HAP-1 (cell line): ENCODE measurements at places on chromosomes 11 and 22.

GRCh38 chr11:66349084-66349386 lies 1.6 kb upstream of the B4GAT1 start:
- DNase-seq: no peak

DNA sequence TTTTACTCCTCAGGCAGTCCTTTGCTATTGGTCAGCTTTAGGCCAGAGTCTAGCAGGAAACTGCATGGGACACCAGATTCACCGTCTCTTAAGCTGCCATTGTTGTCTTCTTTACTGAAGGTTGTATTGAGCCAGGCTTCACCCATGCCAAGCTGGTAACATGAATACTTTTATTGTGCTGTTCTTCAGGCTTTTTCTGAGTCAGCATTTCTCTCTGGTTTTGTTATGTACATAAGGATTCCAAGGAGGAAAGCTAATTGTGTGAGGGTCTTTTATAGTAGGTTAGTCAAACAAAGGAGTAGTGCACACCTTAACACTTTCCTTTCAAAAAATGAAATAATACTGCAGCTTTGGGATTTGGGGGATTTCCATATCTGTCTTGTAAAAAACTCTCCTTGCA lies 252.8 kb downstream of the JRKL start:
- peak; percentile 15 for DNase-seq

GRCh38 chr11:86069408-86070101 lies 671 bp upstream of the PICALM start:
- no peak for DNase-seq

DNA sequence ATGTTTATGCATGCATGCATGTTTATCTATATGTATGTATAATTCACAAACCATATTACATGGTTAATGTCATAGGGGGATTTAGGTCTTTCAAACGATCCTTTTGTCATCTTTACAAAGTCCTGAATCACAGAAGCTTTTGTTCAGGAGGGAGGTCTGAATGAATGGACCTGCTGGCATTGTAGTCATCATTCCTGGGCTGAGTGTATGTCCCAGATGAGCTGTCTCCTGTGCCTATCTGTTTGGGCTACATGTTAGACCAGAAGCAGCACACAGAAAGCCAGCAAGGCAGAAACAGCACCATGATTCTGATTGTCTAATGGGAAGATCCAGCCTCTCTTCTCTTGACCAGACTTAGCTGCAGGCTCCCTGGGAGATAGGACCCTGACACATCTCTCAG lies 69.5 kb downstream of the ADM start:
- DNase-seq: no peak

DNA sequence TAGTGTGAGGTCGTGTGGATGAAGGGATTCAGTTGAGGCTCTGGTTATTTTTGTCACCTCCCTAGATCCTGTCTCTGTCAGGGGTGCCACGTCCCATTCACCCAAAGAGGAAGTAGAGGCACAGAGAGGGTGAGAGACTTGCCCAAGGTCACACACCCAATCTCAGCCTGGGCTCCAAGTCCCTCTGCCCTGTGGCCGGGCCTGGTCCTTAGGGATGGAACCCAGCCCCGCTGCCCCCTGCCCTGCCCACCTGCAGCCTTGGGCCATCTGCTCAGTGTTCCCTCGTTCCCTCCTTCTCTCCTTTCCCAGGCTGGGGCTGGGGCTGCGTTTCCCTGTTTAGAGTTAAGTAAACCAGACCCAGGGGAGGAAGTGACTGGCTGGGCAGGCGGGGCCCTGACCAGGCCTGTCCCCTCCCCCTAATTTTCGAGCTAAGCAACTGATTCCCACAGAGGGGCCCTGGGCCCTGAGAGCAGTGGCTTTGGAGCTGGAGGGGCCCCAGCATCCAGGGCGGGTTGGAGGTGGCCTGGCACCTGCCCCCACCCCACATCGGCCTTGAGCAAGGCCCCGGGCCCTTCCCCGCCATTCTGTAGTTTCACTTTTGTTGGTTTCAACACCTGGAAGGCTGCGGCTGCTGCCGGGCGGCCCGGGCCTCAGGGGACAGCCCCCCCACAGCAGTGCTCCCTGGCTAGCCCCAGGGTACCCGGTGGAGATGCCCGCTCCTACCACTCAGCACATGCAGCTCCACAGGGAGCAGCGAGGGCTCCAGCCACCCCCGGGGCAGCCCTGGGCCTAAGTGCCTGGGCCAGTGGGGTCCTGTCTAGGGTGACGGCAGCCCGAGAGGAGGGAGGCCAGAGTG lies 1.5 kb downstream of the TCIRG1 start:
- DNase-seq: peak; percentile 72

DNA sequence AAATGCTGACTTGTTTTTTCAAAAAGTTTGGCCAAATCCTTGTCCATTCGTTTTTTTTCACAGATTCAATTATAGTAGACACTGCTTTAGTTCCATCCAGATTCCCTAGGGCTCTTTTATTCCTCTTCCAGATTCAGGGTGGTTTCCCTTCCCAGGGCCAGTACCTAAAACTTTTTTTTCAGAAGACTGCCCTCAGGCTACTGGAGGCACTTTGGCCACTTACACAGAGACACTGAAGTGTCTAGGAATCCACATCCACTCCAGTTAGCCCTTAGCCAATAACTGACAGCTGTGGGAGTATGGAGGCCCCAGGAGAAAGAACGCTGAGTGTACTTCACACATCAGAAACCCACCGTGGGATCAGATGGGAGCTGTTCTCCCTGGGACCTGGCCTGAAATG lies 77.3 kb downstream of the CCDC34 start:
- no peak for DNase-seq

- DNase-seq: no peak
Measured at GRCh38 chr11:68735125-68735524, 16.2 kb downstream of the TESMIN start.

DNA sequence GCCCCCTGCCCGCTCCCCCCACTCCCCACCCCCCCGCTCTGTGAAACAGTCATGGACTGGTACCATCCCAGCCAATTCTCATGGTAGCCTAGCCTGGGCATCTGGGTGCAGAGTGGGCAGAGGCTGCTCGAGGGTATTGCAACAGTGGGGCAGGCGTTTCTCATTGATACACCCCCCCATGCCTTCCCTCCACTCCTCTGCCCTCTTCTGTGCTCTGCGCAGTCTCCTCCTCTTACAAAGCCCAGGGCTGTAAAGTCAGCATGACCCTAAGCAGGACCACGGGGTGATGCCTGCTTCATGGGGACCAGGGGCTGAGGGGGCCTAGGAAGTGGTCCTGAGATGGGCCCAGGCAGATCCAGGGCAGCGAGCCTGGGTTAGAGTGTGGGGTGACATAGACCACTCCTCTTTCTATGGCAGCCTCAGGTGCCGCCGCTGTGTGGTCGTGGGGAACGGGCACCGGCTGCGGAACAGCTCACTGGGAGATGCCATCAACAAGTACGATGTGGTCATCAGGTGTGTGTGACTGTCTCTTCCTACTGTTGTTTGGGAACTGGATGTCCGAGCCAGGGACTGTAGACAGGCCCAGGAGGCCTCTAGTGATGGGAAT lies 52.3 kb downstream of the ST3GAL4 start:
- no peak for DNase-seq

DNA sequence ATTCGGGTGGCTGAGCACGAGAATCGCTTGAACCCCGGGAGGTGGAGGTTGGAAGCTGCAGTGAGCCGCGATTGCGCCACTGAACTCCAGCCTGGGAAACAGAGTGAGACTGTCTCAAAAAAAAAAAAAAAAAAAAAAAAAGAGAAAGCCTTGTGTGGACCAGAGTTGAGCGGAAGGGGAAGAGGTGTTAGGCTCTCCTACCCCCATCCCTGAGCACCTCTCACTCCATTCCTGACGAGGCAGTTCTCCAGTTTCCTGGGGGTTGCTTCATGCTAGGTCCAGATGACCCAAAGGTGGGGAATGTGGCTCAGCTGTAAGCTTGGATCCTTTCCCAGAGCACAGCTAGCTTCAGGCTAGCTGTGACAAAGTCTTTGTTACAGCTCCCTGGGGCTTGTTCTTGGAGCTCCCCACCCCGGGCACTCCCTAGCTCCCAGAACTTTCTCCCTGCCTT lies 8.8 kb upstream of the DNAL4 start:
- DNase-seq: no peak

DNA sequence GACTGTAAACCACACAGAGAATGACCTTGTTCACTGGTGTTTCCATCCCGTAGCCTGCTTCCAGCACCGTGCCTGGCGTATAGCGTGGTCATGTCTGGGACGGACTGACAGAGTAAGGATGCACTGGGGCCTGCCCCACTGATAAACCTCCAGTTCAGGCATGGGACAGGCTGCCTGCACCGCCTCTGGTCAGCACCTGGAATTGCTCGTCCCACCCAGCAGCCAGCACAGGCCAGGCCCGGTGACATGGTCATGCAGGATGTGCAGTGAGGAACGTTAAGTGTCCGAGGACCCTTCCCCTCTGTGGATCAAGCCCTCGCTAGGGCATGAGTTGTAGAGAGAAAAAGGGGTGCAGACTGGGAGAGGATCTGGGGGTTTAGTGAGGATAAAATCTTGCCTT lies 44.8 kb downstream of the LMO1 start:
- no peak for DNase-seq

GRCh38 chr11:9214765-9215164 lies 50.4 kb downstream of the DENND5A start:
- peak; percentile 53 for DNase-seq

DNA sequence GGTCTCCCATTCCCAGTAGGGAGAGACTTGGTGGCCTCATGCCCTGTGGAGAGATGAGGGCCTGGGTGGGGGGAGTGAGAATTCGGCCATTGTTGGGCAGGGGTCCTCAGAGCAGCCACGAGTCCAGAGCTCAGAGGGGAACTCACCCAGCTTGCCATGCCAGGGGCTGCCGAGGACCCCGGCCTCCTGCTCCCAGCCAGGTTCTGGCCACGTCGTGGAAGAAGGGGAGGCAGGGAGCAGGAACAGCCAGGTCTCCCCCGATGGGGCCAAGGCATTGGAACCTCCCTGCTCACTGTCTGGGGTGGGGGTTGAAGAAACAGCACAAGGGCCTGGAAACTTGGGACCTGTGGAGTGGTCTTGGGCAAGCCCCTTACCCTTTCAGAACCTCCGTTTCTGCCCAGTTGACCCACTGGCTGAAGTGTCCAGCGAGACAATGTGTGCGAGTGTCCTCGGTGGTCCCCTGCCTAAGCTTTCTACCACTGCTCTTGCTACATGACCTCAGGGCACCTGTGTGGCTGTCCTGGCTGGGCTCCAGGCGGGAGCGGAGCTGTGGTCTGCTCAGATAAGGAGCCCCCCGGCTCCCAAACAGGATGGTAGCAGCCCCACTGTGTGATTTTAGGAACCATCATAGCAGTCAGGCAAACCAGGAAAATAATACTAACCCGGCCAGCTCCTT lies 74.7 kb upstream of the WNT11 start:
- no peak for DNase-seq

- no peak for DNase-seq
Measured at GRCh38 chr11:35166369-35167360, 27.7 kb downstream of the CD44 start.

DNA sequence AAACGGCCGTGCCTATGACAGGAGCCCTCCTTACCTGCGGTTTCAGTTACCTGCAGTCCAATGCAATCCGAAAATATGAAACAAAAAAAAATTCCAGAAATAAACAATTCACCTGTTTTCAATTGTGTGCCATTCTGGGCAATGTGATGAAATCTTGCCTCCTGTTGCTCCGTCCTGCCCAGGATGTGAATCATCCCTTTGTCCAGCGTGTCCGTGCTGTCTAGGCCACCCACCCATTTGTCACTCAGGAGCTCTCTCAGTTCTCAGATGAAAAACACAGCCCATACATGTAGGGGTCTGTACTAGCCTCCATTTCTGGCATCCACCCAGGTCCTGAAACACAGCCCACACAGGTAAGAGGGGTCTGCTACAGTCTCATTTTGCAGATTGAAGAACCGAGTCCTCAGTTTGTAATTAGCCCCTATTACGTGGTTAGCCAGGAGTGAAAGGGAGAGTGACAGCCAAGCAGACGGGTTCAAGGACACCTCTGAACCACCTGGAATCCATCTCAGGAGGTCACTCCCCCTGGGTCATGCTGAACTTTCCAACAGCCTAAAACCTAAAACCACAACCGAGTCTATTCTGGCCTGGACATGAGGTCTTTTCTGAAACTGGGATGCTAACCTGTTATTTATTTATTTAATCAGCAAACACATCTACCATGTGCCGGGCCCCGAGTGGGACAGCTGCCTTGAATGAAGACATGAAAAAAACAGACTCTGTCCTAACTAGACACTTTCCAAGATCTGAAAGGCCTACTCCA lies 317.2 kb downstream of the SHANK2 start:
- DNase-seq: no peak

DNA sequence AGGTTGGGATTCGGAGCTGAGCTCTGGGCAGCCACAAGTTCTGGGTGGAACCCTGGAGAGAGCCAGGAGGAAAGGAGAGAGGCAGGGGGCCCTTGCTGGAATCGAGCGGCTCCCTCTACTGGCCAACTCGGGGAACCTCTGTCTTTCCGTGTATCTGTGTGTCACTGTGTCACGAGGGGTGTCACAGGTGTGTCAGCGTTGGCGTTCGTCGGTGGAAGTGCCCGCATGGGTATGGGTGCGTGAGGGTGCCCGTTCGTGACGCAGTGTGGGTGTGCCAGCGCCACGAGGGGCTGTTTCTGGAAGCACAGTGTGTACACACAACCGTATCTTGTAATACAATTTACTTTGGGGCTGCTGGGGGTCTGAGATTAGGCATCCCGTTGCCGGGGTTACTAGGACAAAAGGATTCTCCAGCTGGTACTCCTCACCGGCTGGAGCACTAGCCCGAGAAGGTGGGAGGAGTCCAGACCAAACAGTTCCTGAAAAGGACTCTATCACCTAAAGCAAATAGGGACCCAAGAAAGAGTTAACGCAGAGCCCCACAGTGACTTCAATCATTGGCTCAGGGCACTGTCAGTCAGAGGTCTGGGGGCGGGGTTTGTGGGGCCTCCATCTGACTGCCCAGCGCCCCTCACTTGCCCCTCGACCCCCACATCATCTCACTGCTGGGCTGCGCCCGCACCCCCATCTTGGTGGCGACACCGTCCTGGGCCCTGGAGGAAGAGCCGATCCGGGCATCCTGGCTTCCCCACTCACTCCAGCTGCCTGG lies 2.6 kb upstream of the BCL9L start:
- peak; percentile 88 for DNase-seq

DNA sequence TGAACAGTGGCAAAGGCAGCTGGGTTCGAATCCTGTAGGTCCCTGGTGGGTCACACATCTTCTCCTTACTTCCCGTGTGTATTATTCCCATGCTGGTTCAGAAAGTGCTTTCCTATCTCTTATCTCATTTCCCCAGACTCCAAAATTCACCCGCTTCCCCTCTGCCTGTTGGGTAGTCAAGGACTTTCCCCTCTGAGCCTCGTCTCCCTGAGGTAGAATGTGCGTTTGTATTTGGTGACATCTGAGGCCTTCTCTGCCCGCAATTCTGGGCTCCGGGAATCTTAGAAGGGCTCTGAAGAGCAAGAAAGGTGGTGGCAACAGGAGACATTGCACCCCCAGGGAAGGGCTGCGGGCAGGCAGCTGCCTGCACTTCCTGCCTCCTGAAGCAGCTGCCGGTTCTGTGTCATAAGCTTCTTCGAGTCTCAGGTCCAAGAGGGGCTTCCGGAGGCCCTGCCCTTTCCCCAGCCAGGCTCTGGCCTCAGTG lies 5.9 kb downstream of the LRRC32 start:
- DNase-seq: no peak

GRCh38 chr11:118744046-118744445 lies 46.9 kb downstream of the DDX6 start:
- no peak for DNase-seq

GRCh38 chr11:371051-371450 lies 1.8 kb downstream of the B4GALNT4 start:
- DNase-seq: no peak

GRCh38 chr22:23831781-23832180 lies 7.0 kb downstream of the DERL3 start:
- DNase-seq: no peak
